ENCODE measurements at places on chromosomes 16 and 17.

GRCh38 chr16:65534121-65534528, 412.3 kb upstream of the CDH11 start:
- no peak for DNase-seq

GRCh38 chr17:77708049-77708448, 250.5 kb upstream of the TNRC6C start:
- DNase-seq: no peak

- DNase-seq: no peak
These were observed 5.2 kb downstream of the CACNA1G start for GRCh38 chr17:50565402-50566350.

- no peak for DNase-seq
These were observed 9.2 kb downstream of the HIRIP3 start for GRCh38 chr16:29986231-29986630.

GRCh38 chr16:13013043-13013442, 111.6 kb downstream of the SHISA9 start:
- DNase-seq: no peak

DNA sequence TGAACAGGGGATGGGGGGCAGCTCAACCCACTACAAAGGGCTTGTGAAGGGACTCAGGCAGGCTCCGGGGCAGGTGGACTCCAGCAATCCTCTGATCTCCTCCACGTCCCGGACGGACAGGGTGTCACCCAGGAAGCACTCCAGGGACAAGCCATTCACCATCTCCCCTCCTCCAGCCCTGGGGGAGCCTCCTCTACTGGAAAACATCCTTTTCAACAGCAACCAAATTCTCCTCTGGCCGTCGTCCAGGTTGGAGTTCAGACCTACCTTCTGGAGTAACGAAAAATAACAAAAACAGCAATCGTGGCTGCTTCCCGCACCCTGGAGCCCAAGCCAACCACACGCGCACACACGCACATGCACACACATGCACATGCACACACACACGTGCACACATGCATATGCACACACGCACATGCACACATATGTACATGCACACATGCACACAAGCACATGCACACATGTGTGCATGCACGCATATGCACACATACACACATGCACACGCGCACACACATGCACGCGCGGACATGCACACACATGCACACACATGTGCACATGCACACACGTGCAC, 8.9 kb upstream of the RBFOX3 start:
- no peak for DNase-seq

DNA sequence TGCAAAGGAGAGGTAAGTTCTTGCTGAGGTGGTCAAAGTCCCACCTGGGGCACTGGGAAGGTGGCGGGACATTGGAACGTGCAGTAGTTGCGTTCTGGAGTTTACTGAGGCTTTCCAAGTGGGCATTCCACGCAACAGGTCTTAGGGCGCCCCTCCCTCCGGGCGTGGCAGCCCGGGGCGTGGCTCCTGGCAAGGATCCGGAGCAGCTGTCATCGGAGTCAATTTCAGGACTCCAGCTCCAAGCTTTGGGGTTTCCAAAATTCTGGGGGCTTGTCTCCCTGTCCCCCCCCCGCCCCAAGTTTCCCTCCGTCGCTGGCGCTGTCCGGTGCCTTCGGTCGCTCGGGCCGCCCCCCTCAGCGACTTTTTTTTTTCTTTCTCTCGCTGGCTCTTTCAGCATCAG, 43.1 kb upstream of the AMZ2 start:
- no peak for DNase-seq

Measured in CD4-positive, CD25-positive, alpha-beta regulatory T cell (primary cell).